Activated naive CD4-positive, alpha-beta T cell treated with anti-CD3 and anti-CD28 coated beads, Interleukin-2, amount 10 ng/mL, durations not matched to agents 7 days and 5 days (primary cell): ENCODE measurements at places on chromosomes 1 and 21.

GRCh38 chr1:156571261-156571852 is 1.0 kb downstream of the IQGAP3 start:
- DNase-seq: no peak

DNA sequence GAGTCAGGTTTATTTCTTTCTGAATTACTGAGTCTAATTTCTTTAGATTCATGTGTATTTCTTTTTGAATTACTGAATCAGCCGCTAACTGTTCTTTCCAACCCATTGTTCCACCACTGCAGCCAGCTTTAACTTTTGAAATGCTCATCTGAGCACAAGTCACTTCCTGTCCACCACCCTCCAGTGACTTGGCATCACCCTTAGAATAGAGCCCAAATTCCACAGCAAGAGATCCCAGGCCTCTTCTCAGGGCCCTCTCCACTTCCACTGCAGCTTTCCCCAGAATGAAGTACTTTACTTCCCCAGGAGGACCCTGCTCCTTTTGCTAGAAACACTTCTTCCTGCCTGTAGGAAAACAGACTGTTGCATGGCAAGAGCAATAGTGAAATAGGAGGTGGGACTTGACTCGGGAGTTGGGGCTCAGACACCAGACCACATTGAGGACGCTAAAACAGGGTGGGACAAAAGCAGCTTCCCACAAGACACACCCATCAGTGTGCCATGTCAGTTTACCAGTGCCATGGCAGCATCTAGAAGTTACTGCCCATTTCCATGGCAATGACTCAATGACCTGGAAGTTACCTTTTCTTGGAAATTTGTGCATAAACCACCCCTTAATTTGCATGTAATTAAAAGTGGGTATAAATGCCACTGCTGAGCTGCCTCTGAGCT is 56.5 kb upstream of the ADAR start:
- no peak for DNase-seq

GRCh38 chr21:37509802-37510393 is 143.3 kb downstream of the DYRK1A start:
- no peak for DNase-seq

GRCh38 chr1:228825840-228826484 is 90.7 kb downstream of the RHOU start:
- no peak for DNase-seq

- no peak for DNase-seq
These were observed 262.4 kb downstream of the OMA1 start for GRCh38 chr1:58284225-58284510.

DNA sequence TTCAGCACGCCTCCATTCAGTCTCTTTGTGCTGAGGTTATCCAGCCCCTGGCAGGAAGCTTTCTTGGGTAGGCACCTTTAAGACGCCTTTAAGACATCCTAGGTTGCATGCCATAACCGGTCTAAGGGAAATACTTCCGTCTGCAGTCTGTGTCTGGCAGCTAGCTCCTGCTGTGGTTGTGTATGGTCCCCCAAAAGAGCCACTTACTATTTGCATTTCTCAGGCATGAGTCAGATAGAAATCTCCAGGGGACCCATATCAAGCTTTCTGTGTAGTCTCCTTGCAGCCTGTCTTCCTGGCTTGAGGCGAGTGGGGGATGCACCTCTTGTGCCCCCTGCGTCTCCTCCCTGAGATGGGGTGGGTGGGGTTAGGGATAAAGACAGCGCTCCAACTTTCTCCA is 10.0 kb upstream of the RYR2 start:
- DNase-seq: no peak

- no peak for DNase-seq
These were observed 40.8 kb downstream of the GLUL start for GRCh38 chr1:182350839-182351238.

- DNase-seq: no peak
These were observed 133.6 kb upstream of the POGK start for GRCh38 chr1:166705376-166706289.

DNA sequence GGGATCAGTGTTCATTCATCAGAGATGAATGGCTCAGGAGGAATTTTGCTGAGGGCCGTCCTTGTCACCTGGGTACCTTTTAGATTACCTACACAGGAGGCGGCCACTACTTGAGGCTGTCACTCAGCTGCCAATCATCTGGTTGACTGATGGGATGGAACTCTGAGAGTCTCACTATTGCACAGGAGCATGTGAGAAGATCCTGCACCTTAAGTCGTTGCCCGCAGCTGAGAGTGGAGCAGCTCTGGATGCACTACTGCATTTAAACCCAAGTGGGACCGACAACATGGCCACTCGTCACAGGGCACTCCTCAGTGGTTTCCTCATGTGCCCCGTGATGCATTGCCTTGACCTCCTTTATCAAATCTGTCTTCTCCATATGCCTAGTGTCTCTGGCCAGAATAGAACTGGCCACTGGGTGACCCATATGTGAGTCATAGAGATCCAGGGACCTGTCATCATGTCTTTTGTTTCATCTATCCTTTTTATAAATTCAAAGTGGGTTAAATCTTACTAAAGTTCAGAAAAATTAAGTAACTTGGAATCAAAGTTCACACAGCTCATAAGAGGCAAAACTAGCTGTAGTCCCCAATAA is 165.5 kb downstream of the ZSCAN20 start:
- DNase-seq: no peak

- no peak for DNase-seq
These were observed 785.1 kb upstream of the ADGRL4 start for GRCh38 chr1:79791488-79792218.

- DNase-seq: no peak
These were observed 3.4 kb upstream of the PPOX start for GRCh38 chr1:161162806-161163205.

DNA sequence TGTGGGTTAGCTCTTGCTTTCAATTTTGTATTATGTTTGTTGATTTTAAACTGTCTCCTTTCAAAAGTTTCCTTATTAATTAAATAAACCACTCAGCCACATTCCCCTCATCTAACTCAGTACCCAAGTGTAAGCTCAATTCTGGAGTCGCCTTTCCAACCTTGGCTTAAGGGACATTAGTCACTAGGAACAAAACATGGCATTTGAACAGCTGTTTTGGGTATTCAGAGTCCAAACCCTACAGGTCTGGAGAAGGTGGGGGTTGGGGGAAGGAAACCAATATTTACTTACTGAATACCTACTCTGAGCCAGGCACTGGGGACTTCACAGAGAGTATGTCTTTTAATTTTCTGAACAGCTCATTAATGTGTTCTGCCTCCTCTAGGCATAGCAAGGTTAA is 117.2 kb upstream of the JUN start:
- DNase-seq: no peak

DNA sequence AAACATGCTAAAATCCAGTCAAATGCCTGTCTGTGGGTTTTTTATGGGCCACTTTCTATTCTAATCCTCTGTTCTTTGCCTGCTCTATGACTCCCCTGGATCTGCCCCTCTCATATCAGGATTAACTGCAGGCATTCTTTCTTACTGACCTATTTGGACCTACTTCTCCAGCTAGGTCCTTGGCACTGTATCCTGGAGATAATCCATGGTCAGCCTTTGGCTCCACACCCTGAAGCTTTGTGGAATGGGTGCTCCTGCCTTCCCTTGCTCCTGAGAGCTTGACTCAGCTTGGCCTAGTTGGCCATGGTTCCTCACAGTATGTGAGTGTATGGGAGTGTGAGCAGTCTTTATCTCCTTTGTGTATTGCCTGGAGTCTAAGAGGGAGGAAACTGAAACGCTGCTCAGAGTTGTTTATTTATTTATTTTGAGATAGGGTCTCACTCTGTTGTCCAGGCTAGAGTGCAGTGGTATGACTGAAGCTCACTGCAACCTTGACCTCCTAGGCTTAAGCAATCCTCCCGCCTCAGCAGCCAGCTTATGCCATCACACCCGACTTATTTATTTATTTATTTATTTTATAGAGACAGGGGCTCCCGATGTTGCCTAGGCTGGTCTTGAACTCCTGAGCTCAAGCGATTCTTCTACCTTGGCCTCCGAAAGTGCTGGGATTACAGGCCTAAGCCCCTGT is 28.7 kb upstream of the CDC14A start:
- no peak for DNase-seq

GRCh38 chr1:54551891-54552290 is 3.9 kb downstream of the ACOT11 start:
- no peak for DNase-seq

GRCh38 chr1:59541161-59541560 is 244.3 kb downstream of the FGGY start:
- DNase-seq: no peak

GRCh38 chr21:43325968-43326715 is 100.8 kb downstream of the SIK1 start:
- DNase-seq: peak; percentile 32
